ENCODE measurements at places on chromosomes 4 and X.

GRCh38 chrX:24276015-24276414 is 37.9 kb downstream of the SUPT20HL2 start:
- H3K27ac ChIP-seq = no peak overlapping the region
- H3K4me3 ChIP-seq = no peak overlapping the region
- H3K4me1 ChIP-seq = no peaks in the 10 kb centered on the region
- no peak for DNase-seq

- H3K27me3 ChIP-seq = no peaks in the 10 kb centered on the region
- H3K27ac ChIP-seq = no peak overlapping the region
- no peak for DNase-seq
- H3K4me3 ChIP-seq = no peak overlapping the region
These were observed 71.0 kb downstream of the LAS1L start for GRCh38 chrX:65463550-65463949.

DNA sequence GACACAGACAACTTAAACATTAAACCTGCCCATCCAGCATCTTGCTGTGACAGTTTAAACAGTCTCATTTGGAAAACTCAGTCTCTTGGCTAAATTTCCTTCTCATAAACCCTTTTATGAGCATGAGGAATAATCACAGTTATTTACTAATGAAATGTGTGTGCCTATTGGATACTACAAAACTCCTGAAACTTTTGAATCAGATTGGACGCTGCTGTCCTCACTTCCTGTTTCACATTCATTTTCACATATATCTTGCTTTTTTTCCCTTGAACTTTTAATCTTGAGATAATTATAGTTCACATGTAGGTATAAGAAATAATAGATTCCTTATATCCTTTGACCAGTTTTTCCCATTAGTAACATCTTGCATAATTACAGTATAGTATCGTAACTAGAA is 111.7 kb downstream of the CDKL5 start:
- no peaks in the 10 kb centered on the region for H3K27me3 ChIP-seq
- no peak overlapping the region for H3K27ac ChIP-seq
- H3K4me1 ChIP-seq = no peaks in the 10 kb centered on the region
- H3K4me3 ChIP-seq = no peak overlapping the region
- no peak for DNase-seq
- H3K36me3 ChIP-seq = no peaks in the 10 kb centered on the region

DNA sequence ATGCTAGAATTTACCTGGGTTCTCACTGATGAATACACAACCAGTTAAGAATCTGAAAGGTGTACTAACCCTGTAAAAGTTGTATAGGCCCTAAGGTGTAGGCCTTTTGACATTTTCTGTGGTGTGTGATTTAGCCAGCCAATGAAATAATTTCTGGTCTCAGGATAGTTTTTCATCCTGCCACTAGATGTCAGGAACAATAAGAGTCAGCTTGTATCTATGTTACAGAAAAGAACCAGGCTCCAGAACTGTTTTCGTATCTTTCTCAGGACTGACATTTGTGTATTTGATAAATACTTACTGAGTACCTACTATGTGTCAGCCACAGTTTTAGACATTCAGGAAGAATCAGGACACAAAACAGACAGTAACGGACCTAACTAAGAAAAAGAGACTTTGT is 673.6 kb upstream of the TENM3 start:
- H3K27me3 ChIP-seq = no peaks in the 10 kb centered on the region
- no peaks in the 10 kb centered on the region for H3K36me3 ChIP-seq
- no peak for DNase-seq
- H3K4me3 ChIP-seq = no peak overlapping the region
- no peak overlapping the region for H3K27ac ChIP-seq
- H3K4me1 ChIP-seq = no peaks in the 10 kb centered on the region

- no peak overlapping the region for H3K27ac ChIP-seq
- peaks cover 3% of the 10 kb centered on the region for H3K27me3 ChIP-seq
- no peak overlapping the region for H3K4me3 ChIP-seq
These were observed 310.4 kb downstream of the ZNF674 start for GRCh38 chrX:46234775-46235174.

DNA sequence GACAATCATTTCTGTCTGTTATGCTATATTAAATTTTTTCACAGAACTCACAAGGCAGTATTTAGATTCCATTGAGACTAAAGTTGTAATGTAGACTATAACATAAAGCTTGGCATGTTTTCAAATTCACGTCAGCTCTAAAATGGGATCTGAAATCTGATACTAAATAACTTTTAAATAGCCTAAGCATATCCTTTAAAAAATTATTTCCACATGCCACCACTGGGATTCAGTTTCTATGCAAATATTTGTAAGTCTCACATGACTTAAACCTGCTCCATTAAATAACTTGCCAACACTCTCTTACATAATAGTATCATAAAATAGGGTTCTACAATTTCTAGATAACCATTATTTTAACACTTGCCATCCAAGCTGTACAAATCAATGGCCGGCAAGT is 32.4 kb downstream of the KLHL8 start:
- H3K36me3 ChIP-seq = no peaks in the 10 kb centered on the region
- H3K4me3 ChIP-seq = no peak overlapping the region
- H3K27ac ChIP-seq = peak overlapping the region; percentile 72
- no peak for DNase-seq
- H3K27me3 ChIP-seq = no peaks in the 10 kb centered on the region

- peaks cover 15% of the 10 kb centered on the region for H3K4me1 ChIP-seq
- H3K36me3 ChIP-seq = no peaks in the 10 kb centered on the region
- H3K27ac ChIP-seq = no peak overlapping the region
- no peaks in the 10 kb centered on the region for H3K27me3 ChIP-seq
These were observed 19.5 kb upstream of the C4orf54 start for GRCh38 chr4:99677161-99677560.

Data from psoas muscle (tissue), 8 donors.